ENCODE measurements at places on chromosomes 6 and 20.

GRCh38 chr6:94071835-94072234 lies 652.5 kb upstream of the EPHA7 start:
- no peak for DNase-seq

DNA sequence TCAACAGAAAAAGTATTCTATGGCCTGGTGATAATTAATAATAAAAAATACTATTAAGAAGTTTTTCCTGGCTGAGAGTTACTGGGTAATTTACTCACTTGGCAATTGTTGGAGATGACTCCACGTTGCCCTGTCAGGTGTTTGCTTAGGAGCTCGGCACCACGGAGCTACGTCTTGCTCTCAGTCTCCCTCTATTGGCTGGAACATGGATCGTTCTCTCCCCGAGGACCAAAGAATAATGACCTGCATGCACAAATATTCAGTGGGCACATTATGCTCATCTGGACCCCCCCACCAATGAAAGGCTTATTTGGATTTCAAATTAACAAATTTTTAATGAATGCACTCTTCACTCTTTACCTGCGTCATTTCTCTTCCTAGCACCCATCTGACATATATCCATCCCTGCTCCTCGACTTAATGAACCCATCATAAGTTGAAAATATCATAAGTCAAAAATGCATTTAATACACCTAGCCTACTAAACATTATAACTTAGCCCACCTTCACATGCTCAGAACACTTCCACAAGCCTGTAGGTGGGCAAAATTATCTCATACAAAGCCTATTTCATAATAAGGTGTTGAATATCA lies 71.0 kb upstream of the CD83 start:
- no peak for DNase-seq

DNA sequence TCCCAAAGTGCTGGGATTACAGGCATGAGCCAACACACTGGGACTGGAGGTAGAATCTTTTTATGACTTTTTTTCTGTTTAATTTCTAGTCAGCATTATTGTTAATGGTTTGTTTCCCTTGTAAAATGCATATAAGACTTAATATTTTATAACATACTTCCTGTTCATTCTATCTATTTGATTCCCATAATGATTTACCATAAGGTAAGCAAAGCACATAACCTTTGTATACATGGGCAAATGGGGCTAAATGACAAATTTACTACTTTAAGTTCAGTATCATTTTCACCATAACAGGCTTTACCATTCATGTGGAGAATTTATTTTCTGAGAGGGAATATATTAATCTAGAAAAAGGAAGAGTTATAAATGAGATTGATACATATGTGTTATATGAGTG lies 24.3 kb downstream of the VTA1 start:
- DNase-seq: no peak

DNA sequence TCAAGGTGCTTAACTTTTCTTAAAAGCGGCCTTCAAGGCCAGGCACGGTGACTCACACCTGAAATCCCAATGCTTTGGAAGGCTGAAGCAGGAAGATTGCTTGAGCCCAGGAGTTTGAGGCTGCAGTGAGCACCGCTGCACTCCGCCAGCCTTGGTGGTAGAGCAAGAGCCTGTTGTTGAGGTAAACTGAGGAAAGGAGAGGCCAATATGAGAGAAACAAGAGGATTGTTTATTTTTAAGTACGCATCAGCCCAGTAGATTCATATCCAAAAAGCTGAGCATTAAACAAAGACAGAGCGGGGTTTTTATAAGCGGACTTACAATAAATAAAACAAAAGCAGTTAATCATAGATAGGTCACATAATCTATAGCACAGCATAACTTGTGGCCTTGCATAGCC lies 15.0 kb upstream of the GMPR start:
- DNase-seq: no peak

GRCh38 chr6:157709555-157709954 lies 113.5 kb upstream of the SNX9 start:
- DNase-seq: no peak

DNA sequence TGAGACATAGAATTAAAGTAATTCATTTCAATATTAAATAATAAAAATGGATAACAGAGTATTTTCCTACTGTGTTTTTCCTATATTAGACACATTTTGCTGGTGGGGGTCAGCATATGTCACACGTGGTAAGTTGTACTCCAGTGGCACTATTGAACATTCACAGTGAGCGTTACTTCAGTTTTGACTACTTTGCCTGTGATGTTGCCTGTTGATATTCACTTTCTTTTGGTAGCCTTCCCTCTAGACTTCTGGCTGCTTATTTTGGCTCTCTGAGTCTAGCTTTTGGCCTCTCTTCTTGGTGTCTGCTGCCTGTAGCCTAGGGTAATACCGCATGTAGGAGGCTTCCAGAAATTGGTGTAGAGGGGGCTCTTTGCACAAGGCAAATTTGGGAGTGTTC lies 64.4 kb upstream of the TFB1M start:
- no peak for DNase-seq

DNA sequence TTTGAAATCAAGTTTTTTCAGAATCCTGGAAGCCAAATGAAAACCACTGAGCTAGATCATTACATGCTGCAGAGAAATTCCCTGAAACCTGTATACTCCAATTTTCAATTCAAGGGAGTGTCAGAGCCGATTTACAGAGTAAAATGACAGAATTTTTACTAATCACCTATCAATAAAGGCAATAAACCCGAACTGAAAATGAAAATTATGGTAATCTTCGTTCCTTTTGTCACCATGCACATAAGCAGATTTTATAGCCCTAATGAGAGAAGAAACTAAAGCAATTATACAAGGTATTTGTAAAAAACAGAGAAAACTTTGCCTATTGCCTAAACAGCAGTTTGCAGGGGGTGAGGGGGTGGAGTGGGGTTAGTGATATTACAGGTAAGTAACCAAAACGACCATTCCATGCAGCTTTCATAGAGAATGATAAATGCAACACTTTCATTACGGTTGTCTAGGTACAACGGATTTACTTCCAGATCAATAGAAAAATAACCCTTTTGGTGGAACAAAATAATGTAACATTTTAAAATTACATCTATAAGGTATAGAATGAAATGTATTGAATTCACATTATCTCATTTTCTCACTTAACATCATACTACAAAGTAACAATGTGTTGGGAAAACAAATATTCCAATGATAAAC lies 115.2 kb upstream of the BEND6 start:
- no peak for DNase-seq

DNA sequence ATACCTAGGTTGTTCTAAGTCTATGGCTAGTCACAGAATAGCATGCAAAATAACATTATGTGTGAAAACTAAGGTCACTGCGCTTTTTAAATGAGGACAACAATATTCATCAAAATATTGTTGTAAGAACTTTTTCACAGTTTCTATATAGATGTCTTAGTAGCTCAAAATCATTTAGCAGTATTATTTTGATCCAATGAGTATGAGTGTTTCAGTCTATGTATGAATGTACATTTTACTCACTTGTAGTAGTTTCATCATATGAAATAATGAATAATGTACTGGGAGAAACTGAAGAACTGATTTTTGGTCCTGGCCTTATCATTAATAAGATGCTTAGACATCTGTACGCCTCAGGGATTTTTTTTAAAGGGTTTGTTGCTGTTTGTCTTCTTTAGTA lies 16.5 kb upstream of the TMEM30A start:
- no peak for DNase-seq

DNA sequence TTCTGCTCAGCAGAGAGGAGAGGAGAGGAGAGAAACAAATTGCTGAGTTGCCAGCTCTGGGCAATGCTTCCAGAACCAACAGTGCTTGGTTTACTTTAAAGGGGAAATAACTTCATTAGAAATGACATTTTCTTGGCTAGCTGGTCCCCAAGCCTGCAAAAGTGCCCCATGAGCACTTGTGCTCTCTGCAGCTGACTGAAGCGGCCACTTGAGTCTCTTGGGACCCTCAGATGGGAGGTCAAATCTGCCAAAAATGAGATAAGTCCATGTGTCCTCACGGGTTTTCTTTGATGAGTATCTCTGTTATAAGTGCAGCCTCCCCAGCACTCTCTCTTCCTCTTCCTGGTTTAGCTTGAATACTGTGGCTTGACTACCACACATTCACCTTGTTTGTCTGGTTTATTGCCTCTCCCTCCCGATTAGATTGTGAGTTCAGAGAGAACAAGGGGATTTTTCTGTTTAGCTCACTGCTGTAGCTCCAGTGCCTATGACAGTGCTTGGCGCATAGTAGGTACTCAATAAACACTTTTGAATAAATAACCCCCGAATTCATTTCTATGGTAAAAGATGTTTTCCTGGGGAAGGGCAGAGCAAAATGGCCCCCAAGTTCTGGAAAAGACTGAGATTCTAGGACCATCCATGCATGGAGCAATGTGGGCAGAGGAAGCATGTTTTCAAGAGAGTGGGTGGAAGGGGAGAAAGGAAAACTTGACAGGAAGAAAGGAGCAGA lies 7.0 kb upstream of the RIN2 start:
- DNase-seq: no peak

- DNase-seq: no peak
Observed at GRCh38 chr6:147849401-147850330, 341.2 kb downstream of the SAMD5 start.

GRCh38 chr20:54044156-54044555 lies 26.2 kb downstream of the BCAS1 start:
- no peak for DNase-seq

DNA sequence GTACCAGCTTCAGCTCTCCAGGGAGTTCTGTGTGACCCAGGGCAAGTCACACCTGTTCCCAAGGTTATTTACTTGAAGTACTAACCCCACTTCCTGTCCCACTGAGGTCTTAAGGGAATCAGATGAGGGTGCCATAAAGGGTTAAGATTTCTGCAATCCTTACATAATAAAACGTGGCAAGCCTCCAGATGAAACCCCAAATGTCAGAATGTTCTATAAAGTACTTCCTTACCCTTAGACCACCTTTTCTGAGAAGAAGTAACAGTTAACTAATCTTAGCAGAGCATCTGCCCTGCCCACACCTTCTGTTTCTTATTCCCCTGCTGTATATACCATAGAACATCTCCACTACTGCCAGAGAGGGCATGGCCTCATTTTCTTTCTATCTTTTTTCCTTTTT lies 6.0 kb upstream of the AVP start:
- no peak for DNase-seq

- no peak for DNase-seq
Observed at GRCh38 chr6:15498640-15499039, 164.2 kb downstream of the DTNBP1 start.

- no peak for DNase-seq
Observed at GRCh38 chr6:137372532-137372931, 121.7 kb downstream of the OLIG3 start.

DNA sequence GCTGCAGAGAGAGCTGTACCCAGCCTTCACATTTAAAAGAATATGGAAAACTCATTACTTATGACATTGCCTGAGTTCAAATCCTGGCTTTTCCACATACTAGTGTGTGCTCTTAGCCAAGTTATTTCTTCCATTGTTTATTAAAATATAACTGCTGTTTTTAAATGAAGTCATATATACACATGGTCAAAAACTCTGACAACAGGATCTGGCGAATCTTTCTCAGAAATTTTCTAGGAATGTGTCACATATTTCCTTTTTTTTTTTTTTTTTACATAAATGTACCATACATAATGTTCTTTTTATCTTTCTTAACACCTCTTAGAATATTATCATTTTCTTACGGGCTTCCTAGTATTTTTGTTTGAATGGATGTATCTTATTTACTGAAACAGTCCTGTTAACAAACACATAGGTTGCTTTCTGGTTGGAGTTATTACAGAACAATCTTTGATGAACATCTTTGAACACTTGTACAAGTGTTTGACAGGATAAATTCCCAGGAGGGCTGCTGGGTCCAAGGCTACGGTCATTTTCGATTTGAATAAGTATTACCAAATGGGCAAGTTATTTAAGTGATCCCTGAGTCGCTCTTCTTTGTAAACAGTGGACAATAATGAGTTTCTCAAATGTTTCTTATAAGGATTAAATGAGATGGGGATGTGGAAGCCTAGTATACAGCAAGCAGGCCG lies 1.6 kb upstream of the SNX9 start:
- no peak for DNase-seq

GRCh38 chr6:131116755-131117360 lies 18.4 kb upstream of the AKAP7 start:
- DNase-seq: no peak

- DNase-seq: no peak
Observed at GRCh38 chr6:110013386-110013785, 35.3 kb downstream of the GPR6 start.

DNA sequence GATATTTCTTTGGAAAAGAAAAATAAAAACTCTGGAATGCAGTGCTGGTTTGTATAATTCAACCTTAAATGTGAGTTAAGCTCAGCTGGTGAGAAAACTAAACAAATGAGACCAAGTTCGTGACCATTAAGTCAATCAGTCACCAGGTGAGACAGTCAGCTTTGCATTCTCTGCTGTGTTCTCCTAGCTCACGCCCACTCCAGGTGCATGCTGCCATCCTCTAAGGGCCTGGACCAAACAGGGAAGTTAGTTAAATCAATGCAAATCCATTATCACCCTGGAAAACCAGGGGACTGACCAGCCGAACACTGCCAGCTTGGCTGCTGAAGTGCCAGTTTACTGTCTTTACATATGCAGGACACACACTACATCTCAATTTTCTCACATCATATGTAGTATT lies 7.2 kb downstream of the TPBG start:
- DNase-seq: no peak

GRCh38 chr20:58393299-58393698 lies 4.3 kb downstream of the VAPB start:
- DNase-seq: no peak

GRCh38 chr20:8115436-8115835 lies 16.6 kb upstream of the PLCB1 start:
- DNase-seq: no peak
